Iris pigment epithelial cell (primary cell): ENCODE measurements at places on chromosomes 2 and 18.

DNA sequence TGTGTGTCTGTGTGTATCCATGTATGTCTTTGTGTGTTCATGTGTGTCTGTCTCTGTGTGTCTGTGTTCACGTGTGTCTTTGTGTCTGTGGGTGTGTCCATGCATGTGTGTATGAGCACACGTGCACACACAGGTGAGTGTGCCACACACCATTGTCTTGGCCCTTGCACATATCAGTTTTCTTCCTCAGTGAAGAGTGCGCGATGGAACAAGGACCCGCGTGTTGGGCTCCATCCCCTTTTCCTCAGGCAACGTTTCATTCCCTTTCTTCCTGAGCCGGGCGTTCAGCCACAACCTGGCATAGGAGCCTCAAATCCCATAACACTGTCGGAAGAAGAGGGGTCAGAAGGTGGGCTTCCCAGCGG is 74.3 kb downstream of the PTGR3 start:
- DNase-seq: no peak

GRCh38 chr2:100776445-100776844 is 43.5 kb upstream of the NPAS2 start:
- DNase-seq: no peak

DNA sequence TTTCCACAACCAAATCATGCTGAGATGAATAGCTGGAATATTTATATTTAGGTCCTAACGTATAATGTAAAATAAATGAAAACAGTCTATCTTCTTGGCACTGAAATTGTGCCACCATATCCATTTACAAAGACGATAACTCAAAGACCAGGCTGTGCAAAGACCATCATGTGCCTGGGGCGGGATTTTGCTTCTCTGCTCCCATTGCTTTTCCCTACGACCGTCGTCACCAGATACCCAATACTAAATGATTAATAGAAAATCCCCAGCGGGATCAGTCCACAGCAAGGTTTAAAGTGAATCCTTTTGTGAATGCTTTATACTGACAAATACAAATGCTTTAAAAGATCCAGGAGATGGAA is 194.3 kb upstream of the ARL4C start:
- DNase-seq: no peak

- no peak for DNase-seq
These were observed 262.6 kb upstream of the HDAC4 start for GRCh38 chr2:239663364-239663924.

DNA sequence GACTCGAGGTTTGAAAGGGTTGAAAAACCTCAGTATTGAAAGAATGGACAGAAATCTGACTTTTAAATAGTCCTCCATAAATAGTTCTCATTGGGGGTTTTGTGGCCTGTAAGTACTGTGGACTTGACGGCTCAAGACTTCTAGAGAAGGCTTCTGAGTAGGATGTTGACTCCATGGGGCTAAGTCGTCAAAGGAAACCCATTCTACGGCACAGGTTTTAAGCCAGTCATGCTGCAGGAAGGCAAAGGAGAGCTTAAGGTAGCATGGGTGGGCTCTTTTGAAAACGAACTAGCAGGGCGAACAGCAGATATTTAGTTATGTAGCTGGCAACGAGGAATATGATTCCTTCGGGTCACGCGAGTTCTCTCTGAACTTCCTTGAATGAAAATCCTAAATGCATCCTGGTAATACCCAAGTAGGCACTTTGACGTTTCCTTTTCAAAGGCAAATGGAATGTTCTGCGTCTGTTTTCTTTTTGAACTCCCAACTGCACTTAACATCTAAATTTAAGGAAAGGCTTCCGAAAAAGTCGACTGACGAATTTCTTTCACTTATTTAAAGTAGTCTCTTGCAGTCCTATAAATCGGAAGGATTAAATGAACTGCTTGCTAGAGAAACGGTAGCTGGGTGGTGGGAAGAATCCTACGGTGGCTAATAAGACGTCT is 1.1 kb upstream of the NEDD4L start:
- no peak for DNase-seq

DNA sequence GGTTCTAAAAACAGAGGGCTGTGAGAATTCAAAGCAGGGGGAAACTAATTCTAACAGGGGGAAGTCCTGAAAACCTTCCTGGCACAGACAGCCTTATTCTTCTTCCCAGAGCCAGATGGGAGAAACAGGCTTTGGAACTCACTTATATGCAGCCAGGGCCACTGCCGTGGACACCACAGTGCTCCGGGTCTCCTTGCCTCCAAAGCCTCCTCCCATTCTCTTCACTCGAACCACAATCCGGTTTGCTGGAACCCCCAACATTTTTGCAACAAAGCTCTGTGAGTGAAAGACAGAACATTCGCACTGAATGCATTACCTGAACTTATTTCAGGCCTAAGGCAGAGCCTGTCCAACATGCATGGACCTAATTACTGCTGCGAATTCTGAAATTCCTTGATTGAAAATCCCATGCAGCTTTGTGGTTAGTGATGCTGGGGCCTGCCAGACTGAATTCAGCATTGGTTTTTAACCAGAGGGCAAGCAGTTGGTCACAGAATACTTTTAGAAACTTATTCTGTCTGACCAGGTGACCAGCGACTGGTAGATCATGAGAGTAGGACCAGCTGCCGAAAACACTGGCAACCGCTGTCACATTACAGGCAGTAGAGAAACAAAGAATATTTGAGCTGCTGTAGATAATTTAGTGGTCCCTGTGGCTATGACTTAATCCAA is 48.6 kb downstream of the XDH start:
- no peak for DNase-seq

DNA sequence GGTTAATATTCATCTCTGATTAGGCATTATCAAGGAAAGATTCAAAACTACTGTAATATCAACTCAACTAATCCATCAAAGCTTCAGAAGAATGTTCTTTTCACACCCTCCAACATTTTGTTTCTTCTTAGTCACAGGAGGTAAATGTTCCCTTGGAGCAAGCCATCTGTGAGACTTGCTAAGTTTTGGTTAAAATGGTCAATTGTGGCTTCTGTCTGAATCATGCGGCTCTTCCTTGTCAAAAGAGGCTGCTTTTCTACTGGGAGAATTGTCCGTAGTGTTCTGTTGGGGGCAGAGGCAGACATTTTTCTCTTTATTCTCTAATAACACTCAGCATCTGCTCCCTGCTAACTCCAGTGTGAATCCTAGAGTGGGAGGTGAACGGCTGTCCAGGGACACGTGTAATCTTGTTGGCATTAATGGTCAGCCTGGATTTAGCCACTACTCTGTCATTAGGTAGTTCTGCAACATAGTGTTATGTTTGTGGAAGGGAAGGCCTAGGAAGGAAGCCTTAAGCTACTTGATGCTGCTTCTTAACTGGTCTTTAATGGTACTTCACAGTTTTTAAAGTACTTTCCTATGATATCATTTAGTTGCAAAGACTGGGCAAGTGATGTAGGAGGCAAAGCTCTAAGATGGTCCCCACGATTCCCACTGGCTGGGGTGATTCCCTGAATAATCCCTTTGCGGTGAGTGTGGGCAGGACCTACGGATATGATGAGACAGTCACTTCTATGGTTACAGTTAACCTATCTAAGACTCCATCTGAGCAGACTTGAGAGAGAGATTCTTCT is 22.6 kb upstream of the FAP start:
- no peak for DNase-seq

DNA sequence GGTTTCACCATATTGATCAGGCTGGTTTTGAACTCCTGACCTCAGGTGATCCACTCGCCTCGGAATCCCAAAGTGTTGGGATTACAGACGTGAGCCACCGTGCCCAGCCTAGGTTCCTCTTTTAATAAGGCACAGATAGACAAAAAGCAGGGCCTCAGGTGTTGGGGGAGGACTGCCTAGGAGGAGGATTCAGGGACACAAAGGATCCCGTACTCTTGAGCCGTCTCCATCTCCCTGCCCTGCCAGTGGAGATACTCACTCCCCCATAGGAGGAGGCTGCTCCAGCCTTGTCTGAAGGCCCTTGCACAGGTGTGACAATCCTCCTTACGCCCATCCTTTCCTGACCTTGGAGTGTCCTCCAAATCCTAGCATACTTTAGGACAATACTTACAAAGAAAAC is 32.0 kb upstream of the TFCP2L1 start:
- DNase-seq: no peak

DNA sequence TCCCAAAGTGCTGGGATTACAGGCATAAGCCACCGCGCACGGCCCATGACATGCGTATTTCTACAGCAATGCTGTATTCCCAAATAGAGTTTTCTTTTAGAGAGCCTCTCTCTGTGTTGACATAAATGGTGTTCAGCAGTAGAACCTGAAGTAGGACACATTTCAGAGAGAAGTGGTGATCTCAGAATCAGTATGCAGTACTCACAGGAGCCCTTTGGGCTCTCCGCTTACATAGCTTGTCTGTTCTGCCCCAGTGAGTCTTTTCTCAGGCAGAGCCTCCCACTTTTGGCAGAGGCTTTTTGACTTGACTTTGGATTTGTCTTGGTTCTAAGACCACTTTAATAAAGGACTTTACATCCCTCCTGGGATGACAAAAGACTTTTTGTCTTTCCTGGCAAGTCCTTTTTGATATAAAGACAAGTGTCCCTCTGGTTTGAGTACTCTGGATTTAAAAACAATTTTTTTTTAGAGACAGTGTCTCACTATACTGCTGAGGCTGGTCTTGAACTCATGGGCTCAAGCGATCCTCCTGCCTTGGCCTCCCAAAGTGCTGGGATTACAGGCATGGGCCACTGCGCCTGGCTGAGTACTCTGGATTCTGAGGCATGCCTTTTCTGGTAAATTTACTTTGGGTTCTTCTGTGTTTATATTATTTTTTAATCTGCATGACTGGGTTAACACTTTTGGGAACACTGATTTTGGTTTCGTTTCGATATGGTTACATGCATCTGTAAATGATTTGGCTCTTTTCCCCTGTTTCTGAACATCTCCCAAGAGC is 113.3 kb downstream of the SMAD2 start:
- peak; percentile 15 for DNase-seq

DNA sequence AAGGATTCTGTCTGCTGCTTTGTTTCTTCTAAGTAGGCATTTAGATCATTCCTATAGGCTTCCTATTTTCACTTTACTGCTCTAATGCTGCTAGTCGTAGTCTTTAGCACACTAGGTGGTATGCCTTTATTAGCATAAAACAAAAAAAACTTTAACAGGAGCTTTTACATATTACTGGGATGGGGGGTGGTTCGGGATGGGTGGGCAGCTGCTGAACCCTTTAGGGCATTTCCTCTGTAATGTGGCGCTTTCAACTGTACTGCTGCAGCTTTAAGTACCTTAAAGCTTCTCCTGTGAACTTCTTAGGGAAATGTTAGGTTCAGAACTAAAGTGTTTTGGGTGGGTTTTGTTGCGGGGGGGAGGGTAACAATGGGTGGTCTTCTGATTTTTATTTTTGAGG is 41.3 kb downstream of the ACTR2 start:
- DNase-seq: no peak

DNA sequence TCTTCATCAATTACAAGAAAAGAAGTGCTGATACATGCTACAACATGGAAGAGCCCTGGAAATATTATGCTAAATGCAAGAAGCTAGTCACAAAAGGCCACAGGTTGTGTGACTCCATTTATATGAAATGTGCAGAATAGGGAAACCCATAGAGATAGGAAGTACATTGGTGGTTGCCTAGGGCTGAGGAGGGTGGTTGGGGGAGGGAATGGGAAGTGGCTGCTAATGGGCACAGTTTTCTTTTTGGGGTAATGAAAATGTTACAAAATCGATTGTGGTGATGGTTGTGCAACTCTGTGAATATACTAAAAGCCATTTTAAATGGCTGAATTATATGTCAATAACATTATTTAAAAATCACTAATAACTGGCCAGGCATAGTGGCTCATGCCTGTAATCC is 24.3 kb upstream of the RESP18 start:
- no peak for DNase-seq

DNA sequence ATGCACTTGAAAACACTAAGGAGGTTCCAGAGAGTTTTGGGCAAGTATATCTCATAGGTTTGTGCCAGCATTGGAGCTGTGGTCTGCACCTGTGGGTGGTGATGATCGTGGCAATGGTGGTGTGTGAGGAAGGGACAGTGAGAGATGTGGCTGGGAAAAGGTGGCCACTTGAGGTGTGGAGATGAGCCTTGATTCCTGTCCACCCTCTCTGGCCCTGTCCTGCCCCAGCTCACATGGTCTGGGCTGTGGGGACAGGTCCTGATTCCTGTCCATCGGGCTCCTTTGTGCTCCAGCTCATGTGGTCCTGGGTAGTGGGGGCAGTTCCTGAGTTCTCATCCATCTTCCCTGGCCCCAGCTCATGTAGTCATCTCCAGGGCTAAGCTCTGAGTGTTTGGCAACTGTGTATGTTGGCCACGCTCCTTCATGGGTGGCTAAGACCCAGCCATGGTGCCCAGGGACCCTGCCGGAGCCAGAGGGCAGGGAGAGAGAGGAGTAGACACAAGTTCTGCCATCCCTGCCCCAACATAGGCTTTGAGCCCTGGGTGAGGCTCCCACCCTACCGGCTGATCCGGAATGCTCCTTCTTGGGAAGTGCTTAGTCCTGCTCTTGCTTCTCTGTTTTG is 294.4 kb upstream of the HDAC4 start:
- DNase-seq: no peak

- DNase-seq: no peak
These were observed 111.2 kb upstream of the ST6GAL2 start for GRCh38 chr2:106997204-106997603.

- peak; percentile 8 for DNase-seq
These were observed 234.0 kb downstream of the GBX2 start for GRCh38 chr2:235934059-235934773.
